ENCODE measurements at places on chromosomes 7 and 10.

- DNase-seq = no peak
Measured at GRCh38 chr7:154255324-154255723, 203.1 kb downstream of the DPP6 start.

- DNase-seq = no peak
Measured at GRCh38 chr7:33504266-33504665, 374.9 kb downstream of the BBS9 start.

GRCh38 chr7:40824461-40824860, 689.7 kb downstream of the SUGCT start:
- no peak for DNase-seq

DNA sequence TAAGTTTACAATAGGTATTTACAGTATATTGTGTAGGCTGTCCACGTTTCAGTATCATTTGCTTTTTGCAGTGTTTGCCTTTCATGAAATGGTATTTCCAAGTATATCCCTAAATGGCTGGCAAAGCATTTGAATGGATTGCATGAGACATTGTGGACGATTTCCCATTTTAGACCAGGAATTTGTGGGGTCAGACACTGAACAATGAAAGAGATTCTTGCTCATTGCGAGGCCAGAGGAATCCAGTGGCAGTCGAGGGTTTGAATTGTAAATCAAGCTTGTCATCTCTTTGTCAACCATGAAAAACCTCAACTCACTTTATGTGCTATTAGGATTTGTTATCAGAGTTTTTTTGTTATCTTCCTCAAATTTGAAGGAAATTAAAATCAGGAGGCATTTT, 70.8 kb downstream of the CREB5 start:
- no peak for DNase-seq

All from Jurkat, Clone E6-1 (cell line).